ENCODE measurements at places on chromosomes 11 and 22. TPM values are rescaled to one million over a fixed set of nuclear protein-coding genes. Genes with fewer than 3 reads are reported as not detected.

FSHB gene
- total RNA-seq = not detected

FBXO7 gene
- total RNA-seq = 91.0 TPM

MMP3 gene
- not detected for total RNA-seq

DKK3 gene
- total RNA-seq = 54.5 TPM

FJX1 gene
- total RNA-seq = 52.1 TPM

POTEH gene
- total RNA-seq = not detected
